Cerebellar cortex (tissue), 1 donor: ENCODE measurements at places on chromosomes 1 and 21.

- DNase-seq: no peak
These were observed 32.9 kb downstream of the SCYL3 start for GRCh38 chr1:169860750-169861149.

DNA sequence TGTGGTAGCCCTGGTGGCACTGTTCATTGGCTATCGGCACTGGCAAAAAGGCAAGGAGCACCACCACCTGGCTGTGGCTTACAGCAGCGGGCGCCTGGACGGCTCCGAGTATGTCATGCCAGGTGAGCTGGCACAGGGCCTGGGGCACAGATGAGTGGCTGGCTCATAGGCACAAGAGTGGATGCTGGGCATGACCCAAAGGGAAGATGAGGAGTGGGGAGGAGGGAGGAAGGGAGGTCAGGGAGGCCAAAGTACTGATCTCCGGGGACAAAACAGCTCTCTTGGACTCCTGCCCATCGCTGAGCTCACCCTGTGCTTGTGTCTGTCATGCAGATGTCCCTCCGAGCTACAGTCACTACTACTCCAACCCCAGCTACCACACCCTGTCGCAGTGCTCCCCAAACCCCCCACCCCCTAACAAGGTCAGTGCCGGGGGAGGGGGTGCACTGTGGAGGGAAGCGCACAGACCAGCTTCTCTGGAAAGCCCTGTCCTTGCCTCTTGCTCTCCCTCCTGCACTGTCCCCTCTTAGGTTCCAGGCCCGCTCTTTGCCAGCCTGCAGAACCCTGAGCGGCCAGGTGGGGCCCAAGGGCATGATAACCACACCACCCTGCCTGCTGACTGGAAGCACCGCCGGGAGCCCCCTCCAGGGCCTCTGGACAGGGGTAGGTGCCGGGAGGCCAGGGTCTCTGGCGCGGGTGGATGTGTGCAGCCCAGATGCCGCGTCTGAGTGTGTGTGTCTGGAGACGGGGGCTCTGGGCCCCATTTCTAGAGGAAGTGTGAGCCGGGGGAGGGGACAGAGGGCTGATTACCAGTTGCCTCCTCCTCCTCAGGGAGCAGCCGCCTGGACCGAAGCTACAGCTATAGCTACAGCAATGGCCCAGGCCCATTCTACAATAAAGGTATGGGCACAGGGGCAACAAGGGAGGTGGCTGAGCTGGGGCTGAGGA is 7.3 kb upstream of the LRRC71 start:
- no peak for DNase-seq

- DNase-seq: peak; percentile 41
These were observed 149.6 kb upstream of the C1orf87 start for GRCh38 chr1:60223158-60223557.

DNA sequence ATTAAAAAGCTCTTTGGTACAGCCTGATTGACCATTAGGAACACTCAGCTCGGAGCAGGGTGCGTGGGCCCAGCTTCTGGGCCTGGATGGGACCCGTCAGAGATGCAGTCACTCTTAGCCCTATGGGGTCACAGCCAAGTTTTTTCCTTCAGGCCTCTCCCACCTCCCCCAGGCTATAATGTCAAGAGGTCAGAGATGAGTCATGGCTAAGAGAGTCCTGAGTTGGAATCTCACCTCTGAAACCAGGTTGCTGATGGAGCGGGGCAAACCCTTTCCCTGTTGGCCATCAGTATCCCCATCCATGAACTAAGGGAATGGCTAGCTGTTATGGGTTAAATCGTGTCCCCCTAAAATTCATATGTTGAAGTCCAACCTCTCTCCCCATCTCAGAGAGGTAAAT is 195.9 kb upstream of the POU3F1 start:
- DNase-seq: no peak

- peak; percentile 75 for DNase-seq
These were observed 85.4 kb upstream of the OLIG2 start for GRCh38 chr21:32940079-32941014.

DNA sequence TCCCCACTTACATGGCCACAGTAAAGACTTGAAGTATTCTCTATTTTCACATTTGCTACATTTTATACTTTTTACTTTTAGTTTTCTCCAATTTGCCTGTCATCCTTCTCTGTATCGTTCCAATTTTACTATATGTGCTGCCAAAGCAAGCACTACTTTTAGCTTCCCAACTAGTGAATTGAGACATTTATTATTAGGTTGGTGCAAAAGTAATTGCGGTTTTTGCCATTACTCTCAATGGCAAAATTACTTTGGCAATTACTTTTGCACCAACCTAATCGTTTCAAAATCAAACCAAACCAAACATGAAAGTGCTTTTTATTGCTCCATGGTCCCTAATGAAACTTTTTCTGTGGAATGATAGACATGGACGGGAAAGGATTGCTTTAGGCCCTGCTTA is 56.6 kb upstream of the ATF3 start:
- DNase-seq: no peak

GRCh38 chr1:160539990-160540858 is 17.2 kb upstream of the SLAMF6 start:
- DNase-seq: no peak

- no peak for DNase-seq
These were observed 6.7 kb upstream of the PADI6 start for GRCh38 chr1:17365293-17365692.

DNA sequence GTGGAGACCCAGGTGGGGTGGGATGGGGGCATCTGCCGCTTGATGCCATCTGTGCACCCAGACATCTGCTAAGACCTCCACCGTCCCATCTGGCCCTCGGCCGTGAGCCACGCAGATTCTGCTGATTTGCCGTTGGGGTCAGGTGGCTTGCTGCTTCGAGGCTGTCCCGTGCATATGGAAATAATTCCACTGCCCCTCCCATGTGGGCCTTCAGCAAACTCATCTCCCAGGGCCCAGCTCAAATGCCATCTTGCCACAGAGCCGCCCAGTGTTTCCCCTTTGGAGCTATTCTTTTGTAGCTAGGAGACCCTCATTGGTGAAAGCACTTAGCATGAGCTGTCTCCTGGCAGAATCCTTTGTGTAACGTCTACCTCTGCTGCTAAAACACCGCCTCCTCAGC is 99.8 kb downstream of the KAZN start:
- no peak for DNase-seq

- no peak for DNase-seq
These were observed 40.9 kb downstream of the NEGR1 start for GRCh38 chr1:72241397-72241796.

DNA sequence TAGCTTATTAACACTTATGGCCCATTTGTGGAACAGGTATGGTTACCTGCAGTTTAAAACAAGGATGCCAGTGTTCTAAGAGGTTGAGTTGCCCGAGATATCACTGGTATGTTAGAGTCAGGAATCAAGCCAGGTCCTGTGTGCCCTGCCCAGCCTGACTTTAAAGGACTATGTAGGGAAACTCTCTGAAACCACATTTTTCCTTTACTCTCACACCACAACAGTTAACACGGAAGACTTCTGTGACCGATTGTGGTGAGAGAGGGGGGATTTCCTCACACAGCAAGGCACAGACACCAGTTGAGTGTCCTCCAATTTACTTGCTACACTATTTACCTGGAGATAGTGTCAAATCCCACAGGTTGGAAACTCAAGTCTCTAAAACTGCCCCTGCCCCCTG is 47.8 kb downstream of the UCK2 start:
- DNase-seq: no peak

GRCh38 chr21:42340187-42341050 is 10.4 kb downstream of the TFF2 start:
- DNase-seq: no peak

DNA sequence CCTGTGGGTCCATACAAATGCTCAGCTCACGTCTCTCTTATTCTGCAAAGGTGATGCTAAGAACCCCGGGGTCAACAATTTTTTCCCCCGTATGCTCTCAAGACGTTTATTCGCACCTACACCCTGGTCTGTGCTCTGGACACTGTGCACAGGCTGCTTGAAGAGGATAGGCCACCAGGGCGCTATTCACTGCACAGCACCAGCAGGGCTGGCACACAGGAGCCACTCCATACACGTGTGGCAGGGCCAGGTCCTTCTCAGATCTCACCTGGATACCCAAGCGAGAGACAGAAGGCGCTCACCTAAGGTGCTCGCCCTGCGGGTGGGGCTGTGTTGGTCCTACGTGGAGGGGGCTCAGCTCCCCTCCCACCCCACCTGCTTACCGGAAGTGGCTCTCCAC is 16.7 kb downstream of the TMEM63A start:
- DNase-seq: no peak

GRCh38 chr1:95073446-95073845 is 695 bp upstream of the ALG14 start:
- DNase-seq: no peak

DNA sequence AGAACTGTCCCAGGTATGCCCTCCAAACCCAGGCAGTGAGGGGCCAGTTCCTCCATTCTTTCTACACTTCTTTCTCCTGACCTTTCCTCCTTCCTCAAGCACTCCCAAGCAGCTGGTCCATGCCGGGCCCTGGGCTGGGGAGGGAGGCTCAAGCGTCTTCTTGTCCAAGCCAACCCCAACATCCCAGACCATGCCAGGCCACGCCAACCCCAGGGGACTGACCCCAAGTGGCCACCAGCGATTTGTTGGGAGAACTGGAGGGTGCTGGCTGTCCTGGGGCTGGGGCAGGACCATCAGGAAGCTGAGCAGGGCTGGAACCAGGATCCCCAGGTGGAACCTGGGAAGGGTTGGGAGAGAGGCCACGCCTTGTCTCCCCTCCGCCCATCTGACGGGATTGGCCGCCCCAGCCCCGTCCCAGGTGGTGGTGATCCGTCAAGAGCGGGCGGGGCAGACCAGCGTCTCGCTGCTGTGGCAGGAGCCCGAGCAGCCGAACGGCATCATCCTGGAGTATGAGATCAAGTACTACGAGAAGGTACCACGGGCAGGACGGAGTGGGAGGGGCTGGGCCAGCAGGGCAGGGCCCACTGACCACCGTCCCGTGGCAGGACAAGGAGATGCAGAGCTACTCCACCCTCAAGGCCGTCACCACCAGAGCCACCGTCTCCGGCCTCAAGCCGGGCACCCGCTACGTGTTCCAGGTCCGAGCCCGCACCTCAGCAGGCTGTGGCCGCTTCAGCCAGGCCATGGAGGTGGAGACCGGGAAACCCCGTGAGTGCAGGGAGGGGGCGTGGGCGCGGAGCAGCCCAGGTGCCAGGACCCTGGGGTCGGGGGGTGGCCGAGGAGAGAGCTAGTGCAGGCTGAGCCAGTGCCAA is 29.9 kb downstream of the EPHA8 start:
- no peak for DNase-seq

GRCh38 chr1:95232646-95233318 is 1.2 kb upstream of the RWDD3 start:
- DNase-seq: no peak

GRCh38 chr1:119893827-119894700 is 2.3 kb downstream of the ADAM30 start:
- DNase-seq: no peak

DNA sequence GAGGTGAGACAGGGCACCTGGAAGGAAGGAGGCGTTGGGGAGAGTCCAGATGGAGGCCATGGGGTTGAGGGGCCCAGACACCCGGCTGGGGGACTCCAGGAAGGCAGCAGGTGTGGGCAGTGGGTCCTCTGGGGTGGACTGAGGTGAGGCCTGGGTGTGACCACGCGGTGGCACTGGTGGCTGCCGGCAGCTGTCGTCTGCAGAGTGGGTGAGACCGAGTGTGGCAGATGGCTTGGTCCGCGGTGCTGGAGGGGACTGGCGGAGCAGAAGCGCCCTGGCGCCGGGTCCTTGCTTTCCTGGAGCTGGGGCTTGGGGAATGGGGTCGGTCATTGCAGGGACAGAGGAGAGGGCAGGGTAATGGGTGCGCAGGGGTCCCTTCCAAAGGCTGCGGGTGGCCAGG is 12.5 kb downstream of the AGRN start:
- DNase-seq: no peak

GRCh38 chr1:221911714-221912113 is 169.8 kb upstream of the DUSP10 start:
- DNase-seq: no peak

DNA sequence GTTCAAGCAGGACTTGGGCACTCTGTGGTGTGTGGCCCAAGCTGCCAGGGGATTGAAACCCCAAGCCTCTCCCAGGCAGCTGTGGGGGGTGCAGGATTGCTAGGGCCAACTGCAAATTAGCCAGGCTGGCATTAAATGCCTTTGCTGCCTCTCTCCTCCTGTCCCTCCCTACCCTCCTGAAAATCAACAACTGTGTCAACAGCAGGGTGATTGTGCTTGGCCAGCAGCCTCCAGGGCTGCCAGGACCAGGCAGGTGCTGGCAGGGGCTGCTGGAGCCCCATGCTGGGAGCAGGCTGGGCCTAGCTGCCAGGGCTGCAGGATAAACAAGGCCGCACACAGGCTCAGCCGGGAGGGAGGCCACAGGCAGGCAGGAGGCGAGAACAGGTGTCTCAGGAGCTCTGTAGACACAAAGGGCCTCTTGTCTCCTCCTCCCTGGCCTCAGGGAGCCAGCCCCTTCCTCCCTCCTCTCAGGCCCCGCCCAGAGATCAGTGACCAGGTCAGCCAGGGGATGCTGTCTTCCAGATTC is 11.4 kb downstream of the SOX13 start:
- DNase-seq: peak; percentile 95

- no peak for DNase-seq
These were observed 4.5 kb downstream of the LDLRAD1 start for GRCh38 chr1:54013393-54014008.

DNA sequence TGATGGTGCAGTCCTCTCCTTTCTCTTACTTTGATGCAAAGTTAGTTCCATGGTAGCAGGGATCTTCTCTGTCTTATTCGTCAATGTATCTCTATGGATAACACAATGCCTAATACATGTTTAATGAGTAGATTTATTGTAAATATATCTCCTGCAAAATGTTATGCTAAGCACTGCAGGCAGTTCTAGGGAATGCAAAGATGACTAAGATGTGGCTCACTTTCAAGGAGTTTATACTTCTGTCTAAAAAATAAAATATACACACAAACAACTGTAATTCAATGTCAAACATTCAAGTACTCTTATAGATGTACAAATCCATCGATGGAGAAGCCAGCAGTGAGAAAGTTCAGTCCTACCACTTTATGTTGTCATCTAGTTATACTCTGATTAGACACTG is 194.3 kb downstream of the KCTD3 start:
- no peak for DNase-seq

DNA sequence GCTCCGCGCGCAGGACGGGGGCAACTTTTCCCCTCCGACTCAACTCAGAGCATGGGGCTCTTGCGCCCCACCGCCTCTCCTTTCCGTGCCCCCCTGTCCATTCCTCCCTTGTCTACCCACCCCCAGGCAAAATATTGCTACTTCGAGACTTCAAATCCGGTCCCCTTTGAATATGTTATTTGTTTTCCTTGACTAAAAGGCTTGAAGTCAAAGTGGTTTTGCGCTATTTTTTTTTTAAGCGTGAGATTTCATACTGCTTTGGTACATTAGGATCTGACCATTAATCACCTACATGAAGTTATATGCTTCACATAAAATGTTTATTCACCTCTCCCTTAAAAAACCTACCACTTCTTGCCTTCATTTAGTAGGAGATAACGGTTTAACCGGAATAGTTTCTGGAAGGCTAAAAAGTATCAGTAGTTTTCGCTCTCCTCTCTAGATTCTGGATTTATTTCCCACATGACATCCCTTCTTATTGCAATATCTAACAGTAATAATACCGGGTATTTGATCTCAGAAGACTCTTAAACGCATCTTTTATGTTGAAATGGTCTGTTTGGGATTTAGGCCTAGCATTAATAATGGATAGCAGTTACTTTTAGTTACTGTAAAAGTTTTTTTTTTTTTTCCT is 1.6 kb downstream of the NFIA start:
- peak; percentile 38 for DNase-seq
